ENCODE measurements at places on chromosomes 6 and 20. TPM values are rescaled to one million over a fixed set of nuclear protein-coding genes. Genes with fewer than 3 reads are reported as not detected.
A peak's percentile ranks its signal among the peaks of the same experiment; 100 is the strongest.

The INSM1 gene
- total RNA-seq: not detected

The GNAS-AS1 gene
- 1.0 TPM for total RNA-seq

The TREML1 gene
- not detected for total RNA-seq

The ACSS2 gene
- 27.4 TPM for total RNA-seq

The TMEM200A gene
- 1.4 TPM for total RNA-seq

The BPIFB1 gene
- total RNA-seq: not detected

The C20orf202 gene
- 0.25 TPM for total RNA-seq

The TAF11 gene
- 31.0 TPM for total RNA-seq

The POPDC3 gene
- not detected for total RNA-seq

The TRIM27 gene
- 67.1 TPM for total RNA-seq

DNA sequence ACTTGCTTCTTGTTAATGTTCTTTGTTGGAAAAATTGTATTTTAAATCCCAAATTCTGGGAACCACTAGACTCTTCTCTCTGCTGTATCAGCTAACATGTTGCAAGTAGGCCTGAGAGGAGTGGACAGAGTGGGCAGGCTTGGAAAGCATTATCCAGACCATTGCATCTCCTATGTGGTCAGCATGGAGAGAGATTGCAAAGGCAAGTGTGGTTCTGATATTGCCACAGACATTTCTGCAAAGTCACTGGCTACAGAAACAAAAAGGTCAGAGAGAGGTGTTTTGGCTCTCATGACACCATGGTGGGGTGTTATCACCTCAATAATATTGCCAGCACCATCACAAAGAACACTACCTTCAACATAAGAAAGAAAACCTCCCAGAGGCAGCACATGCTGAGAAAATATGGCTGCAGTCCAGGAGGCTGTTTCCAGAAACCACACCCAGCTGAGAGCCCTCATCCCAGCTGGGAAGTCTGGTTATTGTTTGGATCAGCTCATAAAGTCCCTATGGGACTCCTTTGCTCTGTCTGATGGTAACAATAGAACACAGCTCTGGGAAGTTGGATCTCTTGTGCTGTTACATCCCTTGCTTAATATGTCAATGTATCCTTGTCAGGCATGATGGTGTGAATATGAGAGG, 78.2 kb upstream of the TBX18 start:
- no peak for DNase-seq

GRCh38 chr6:168596344-168596743, 155.4 kb downstream of the SMOC2 start:
- no peak for DNase-seq

- no peak for DNase-seq
Measured at GRCh38 chr6:75409928-75410327, 83.7 kb downstream of the FILIP1 start.

GRCh38 chr6:131773284-131773950, 34.4 kb upstream of the ENPP1 start:
- DNase-seq: no peak

DNA sequence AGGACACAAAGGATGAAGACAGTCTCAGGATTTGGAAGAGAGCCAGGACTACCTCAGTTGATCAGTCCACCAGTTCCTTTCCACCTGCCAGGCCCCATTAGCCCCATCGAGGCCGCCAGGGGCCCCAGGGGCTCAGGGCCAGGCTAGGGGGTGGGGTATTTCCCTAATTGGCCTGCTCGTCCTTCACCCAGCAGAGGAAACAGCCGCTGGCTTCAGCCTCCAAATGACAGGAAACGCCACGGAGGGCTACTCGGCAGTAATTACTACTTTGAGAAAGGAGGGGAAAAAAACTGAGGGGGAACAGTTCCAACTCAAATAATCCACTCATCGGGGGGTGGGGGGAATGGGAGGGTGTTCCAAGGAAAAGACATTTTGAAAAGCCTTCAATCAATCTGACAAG, 42.7 kb downstream of the MAFB start:
- DNase-seq: no peak

GRCh38 chr20:45971425-45971674, 653 bp downstream of the ZNF335 start:
- no peak for DNase-seq

GRCh38 chr20:57309544-57310115, 20.0 kb upstream of the SPO11 start:
- DNase-seq: no peak

- DNase-seq: no peak
Measured at GRCh38 chr6:51118792-51119191, 300.1 kb downstream of the TFAP2B start.

- no peak for DNase-seq
Measured at GRCh38 chr20:41176711-41177552, 39.6 kb downstream of the PLCG1 start.

DNA sequence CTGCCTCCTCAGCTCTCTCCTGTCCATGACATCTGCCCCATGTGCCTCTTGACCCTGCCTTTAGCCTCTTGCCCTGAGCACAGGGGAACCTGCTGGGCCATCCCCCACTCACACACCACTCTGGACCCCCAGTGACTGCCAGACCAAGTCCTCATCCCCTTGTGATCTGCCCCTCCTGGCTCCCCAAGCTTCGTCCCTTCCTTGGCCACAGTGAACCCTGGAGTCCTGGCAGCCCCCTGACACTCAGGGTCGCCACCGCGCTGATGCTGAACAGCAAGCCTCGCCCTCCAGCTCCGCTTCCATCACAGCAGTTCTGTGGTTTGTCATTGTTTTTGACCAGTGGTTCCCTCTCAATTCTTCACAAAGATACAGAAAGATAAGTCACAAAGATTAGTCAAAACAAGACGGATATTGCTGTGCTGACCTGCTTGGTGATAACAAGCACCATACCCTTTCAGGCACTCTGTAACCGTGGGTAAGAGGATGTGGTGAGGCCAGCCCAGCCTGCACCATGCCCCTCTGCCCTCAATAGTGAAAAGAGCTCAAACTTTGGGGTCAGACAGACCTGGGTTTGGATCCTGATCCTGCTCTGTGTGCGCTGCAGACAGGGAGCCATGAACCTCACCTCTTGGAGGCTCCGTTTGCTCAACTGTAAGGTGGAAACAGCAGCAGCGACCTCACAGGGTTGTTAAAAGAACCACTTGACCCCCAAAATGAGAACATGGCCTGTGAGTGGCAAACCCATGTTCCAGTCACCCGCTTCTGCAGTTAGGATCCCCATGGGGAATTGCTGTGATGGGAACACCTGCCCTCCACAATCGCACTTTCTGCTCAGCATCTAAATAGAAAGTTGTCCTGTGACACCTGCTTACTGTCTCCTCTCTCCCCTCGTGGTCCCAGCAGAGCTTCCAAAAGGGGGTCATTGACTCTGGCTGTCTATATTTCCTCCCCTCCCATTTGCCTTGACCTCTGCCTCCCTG, 114.5 kb downstream of the TOX2 start:
- peak; percentile 62 for DNase-seq

DNA sequence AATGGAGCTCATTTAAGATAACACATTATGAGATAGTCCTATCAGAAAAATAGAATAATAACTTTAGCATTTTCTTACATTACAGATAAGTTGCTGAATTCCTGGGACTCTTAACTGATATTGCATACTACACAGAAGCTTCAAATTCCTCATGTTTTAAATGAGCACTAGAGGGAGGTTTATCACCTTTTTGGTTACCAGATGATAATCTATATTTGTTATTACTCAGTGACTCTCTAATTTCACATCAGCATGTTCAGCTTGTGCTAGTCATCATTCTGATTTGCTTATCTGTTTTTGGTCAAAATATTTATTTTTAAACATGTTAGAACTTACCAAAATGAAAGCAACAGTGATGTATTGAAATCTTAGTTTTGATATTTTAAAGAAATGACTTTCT, 20.5 kb upstream of the GJA10 start:
- DNase-seq: no peak

- DNase-seq: no peak
Measured at GRCh38 chr6:41335943-41336342, 535 bp downstream of the NCR2 start.

DNA sequence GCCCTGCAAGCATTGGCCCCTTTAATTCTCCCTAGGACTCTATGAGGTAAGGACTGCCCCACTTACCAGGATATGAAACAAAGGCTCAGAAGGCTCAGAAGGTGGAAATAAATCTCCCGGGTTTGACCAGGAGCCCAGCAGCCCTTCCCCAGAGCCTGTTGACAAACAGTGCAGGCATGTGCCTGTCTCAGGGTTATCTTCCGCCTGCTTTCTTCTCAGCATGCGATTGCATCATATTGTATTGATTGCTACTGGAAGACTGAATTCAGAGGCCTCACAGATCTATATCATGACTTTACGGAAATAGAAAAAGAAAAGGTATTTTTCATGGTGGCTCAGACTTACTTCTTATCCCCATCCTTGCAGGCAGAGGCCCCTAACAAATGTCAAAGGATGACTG, 92.7 kb downstream of the PHACTR3 start:
- no peak for DNase-seq

- DNase-seq: no peak
Measured at GRCh38 chr6:27241443-27241842, 6.1 kb upstream of the PRSS16 start.

DNA sequence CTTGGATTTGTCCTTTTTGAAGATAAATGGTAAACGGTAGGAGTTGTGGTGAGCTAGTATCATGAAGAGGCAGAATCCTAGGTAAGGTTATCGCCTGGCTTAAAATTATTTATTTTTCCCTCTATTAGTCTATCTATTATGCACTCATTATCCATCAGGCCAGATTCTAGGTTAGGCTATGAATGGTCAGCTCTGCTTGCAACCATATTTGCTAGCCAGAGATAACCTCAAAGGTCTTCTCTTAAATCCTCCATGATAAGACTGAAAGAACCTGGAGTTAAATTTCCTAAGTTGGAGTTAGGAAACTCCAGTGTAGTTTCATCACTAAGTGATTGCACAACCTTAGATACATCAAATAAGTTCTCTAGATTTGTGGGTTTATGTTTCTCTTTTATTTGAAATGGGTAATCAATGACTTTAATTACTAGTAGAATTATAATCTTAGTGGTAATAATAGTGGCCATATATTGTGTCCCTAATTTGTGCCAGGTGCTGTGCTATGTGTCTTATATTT, 302.1 kb upstream of the RUNX2 start:
- DNase-seq: no peak

GRCh38 chr6:5378331-5378730, 117.0 kb downstream of the FARS2 start:
- no peak for DNase-seq

DNA sequence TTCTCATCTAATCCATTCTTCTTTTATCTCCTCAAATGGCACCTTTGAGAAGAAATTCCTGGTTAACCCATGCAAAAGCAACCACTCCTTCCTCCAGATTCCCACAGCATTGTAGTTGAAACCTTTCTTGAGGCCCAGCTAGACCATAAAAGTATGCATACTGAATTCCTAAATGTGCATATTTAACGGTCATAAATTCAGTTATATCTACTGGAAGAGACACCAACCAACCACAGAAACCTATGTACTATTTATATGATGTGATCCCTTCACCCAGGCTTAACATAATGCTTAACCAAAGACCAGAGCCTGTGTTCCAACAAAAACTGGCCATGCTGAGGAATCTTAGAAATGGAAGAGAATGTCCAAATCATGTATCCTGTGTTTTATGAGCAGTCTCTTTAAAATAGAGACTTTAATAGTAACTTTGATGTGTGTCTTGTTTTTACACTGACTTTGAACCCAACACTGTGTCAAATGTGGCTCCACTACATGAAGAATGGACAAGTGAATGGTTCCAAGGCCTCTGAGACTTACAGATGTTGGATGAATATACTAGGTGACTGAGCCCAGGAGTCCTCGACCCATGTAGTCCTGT, 11.4 kb upstream of the TAF8 start:
- no peak for DNase-seq

DNA sequence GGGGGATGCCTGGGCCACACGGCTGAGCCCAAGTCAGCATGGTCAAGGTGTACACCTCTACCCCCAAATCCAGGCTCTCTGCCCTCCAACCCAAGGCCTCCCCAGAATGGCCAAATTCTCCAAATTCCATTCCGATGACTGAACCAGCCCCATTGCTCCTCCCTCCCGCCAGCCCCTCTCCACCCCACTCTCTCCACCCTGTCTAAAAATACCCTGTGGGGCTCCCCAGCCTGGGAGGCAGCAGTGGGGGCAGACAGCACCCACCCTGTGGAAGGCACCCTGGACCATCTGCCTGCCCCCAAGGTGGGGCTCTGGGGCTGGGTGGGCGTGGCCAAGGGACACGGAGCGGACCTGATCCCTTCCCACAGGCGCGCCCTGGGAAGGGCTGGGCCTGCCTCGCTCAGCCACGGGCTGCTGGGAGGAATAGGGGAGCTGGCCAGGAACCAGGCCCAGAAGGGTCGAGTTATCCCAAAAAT, 11.4 kb downstream of the TEAD3 start:
- DNase-seq: no peak

- DNase-seq: no peak
Measured at GRCh38 chr6:2021713-2022125, 223.7 kb downstream of the GMDS start.

GRCh38 chr6:73003302-73003701, 222.0 kb downstream of the KHDC1L start:
- DNase-seq: no peak

DNA sequence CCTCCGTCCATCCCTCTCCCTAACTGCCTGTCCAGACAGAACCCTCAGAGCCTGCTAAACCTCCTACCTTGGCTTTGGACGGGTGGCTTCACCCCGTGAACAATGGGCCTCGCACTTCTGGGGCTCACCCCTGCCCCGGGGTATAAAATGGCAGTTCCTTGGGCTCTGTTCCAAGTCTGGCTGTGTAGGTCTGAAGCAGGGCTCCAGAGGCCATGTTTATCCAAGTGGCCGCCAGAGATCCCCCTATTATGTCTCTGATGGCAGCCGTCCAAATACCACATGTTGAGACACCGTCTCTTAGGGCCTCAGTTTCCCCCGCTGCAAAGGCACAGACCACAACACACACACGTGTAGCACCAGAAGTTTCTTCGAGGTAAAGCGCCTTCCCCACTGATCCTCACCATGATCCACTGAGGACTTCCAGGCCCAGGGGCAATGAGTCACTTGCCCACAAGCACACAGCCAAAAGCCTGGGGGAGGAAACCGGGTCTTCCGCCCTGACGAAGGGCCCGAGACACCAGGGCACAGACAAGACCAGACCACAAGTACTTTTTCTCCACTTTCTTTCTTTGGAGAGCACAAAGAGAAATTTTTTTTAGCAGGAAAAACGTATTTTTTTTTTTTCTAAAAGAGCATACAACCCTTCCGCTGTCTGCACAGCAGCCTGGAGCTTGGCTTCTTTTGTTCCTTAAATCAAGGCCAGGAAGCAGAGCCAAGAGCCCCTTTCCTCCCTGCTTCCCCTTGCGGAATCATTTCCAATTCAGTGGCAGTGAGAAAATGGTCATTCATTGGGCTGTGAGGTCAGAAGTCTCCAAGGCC, 11.8 kb downstream of the CPNE5 start:
- no peak for DNase-seq

GRCh38 chr6:13593103-13593502, 18.7 kb downstream of the SIRT5 start:
- DNase-seq: no peak
